ENCODE measurements at places on chromosomes 4 and X.

DNA sequence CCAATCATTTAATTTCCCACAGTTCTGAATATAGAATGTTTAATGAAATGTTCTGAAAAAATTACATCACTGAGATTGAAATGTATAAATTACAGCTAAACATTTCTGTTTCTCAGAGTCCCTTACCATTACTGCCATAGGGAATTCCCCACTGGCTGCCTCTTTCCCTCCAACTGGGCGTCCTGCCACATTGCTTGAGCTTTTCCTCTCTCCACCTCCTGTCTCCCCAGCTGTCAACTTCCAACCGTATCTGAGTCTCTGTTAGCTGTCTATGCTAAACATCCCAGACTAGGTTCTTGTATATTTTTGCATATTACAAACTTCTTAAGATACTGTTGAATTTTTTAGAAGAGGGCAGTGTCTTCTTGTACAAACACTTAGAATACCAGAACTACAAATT is 407.3 kb upstream of the SLIT2 start:
- no peak for DNase-seq

GRCh38 chr4:26466578-26467270 is 23.6 kb downstream of the CCKAR start:
- DNase-seq = no peak

GRCh38 chrX:153556767-153557166 is 39.3 kb downstream of the ATP2B3 start:
- DNase-seq = no peak

- peak; percentile 7 for DNase-seq
Observed at GRCh38 chr4:108828620-108829019, 65.8 kb upstream of the ETNPPL start.

DNA sequence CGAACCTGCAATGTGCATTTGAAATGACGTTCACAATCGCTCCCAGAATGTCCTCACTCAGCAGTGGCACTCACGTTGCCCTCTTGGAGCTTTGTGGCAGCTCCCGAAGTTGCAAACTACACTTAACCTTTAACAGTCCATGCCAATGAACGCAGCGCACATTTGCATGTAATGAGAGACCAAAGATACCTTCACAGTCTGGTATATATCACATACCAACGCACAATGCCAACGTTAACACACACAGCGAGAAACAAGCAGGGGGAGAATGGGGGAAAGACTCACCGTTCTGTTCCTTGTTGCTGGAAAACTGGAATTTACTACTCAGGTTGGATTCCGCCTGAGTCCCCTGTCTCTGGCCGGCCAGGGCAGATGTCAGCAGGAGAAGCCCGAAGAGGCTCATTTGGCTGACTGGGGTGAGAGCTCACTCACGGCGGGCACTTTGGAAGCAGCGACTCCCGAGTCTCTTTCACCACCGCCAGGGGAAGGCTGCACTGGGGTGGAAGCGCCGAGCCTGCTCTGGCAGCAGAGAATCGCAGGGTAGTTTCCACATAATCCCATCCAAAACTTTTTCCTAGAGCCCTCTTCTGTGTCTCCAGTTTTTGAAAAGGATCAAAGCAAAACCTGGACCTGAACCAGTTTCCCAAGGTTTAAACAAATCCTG is 966 bp downstream of the PDGFC start:
- peak; percentile 30 for DNase-seq

DNA sequence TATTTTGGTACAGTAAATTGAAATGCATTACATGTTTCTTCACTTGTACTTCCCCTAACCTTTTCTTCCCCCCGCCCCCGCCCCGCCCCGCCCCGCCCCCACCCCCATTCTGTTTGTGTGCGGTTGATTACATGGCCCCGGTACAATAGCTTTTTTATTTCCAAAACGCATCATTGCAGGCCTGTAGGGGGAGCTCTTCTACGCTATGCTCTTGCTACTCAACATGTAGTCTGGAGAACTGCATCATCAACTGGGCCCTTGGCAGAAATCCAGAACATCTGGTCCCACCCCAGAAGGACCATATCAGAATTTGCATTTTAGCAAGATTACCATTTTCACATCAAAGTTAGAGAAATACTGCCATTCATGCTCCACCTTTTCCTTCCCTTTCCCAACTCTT is 333.3 kb upstream of the DDX53 start:
- no peak for DNase-seq

GRCh38 chrX:68923147-68923546 is 94.3 kb downstream of the EFNB1 start:
- no peak for DNase-seq

- DNase-seq = no peak
Observed at GRCh38 chrX:104419211-104419610, 146.8 kb upstream of the IL1RAPL2 start.

DNA sequence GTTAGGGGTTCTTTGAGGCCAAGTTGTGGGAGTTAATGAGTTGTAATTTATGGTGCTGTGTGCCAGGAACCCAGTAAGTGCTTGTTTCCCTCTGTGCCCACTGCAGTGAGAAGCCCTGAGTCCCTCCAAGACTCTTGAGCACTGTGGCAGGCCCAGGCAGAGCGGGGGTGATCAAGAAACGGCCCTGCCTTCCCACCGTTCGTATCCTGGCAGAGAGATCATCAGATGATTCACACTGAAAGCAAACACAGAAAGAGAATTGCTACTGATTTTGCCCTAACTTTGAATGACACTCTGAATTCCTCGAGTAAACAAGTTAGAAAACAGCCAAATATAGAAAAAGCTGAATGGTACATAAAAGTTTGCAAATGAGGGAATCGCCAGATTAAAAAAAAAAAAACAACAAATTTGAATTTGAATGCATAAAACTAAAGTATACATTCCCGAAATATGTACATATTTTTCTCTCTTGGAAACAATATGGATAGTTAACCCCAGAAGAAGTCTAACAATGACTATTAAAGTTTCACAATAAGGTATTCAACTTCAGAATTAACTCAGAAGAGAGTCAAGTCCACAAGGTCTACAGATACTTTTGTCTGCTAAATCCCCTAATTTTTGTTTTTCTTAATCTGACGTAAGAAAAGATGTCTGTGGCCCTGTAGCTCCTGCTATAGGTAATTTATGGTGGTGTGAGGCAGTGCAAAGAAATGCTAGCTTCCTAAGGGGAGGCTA is 71.8 kb downstream of the AFAP1 start:
- no peak for DNase-seq

DNA sequence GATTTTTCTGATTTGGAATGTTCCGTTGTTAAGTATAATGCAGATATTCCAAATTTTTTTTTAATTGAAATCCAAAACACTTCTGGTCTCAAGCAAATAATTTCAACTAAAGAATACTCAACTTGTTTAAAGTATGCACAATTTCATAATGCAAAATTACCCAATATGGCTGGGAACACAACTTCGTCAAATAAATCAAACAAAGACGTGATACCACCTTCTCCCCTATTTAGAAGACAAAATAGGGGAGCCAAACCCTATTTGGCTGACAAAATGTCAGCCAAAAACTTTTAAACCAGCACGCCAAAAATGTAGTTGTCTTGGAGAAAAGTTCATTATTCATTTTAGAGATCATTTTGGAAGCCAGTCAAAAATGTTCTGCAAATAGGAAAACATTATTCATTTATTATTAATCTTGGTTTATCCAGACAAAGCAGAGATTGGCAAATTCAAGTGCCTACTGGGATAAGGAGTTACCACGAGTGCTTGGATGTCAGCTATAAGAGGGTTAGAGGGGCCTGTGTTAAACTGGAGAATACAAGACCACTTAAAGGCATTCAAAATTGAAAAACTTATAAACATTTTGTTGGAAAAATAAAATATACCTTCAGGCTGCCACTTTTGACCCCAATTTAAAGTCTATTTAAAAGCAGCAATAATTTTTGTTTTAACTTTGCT is 3.3 kb upstream of the TKTL2 start:
- no peak for DNase-seq

DNA sequence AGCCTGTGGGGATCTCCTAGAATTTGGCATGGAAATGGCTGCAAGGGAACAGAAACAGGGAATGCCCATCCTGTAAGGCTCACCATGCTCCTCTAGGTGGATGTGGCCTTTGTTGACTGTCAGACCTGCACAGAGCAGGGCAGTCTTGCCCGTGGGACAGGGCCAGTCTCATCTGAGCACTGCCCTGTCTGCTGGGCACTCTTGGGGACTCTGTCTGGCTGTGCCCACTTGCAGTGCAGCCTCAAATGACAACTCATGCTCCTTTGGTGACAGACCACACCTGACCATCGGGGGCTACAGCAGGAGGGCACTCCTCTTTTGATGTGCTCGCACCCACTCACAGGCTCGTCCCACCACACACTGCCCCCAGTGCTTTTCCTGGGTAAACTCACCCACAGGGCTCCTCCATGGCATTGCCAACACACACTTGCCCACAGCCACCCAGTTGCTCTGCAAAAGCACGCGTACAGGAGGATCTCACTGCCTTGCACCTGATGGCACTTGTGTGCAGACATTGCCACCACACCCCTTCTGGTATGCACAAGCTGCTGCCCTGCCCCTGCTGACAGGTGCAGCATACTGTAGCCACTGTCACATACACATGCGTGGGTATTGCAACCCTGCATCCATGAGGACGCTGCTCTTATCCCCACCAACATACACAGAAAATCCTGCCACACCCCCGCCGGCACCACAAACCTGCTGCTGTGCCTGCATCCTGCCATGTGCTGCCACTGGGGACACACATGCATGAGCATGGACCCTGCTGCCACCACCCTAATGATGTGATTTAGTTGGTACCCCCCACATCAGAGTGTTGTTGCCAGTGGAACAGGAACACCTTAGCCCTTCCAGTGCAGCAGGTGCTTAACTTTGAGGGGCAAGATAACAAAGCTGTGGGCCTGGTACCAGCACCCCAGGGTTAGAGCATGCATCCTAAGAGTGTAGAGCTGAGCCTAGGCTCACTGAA is 100.1 kb upstream of the ARHGEF9 start:
- no peak for DNase-seq

GRCh38 chr4:147138171-147138570 is 192.5 kb upstream of the TTC29 start:
- DNase-seq = no peak

DNA sequence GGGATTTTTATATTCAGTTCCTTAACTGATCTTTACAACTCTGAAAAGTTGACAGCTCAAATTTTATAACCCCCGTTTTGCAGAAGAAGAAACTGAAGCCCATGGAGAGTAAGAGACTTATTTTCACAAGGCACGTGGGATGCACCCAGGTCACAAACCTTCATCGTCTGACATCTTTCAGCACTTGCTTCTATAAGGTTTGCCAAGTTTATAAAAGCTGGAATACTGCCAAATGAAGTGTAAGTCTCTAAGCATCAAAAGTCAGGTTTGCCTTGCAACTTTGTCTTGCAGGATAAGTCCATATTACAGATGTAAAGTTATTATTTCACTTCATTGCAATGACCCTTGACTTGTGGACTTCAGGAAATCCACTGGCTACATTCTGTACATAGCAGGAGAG is 6.3 kb upstream of the KCNIP4 start:
- no peak for DNase-seq

GRCh38 chr4:138611721-138612120 is 369.6 kb upstream of the SLC7A11 start:
- DNase-seq = no peak

GRCh38 chr4:70842761-70843435 is 3.2 kb upstream of the GRSF1 start:
- DNase-seq = no peak

DNA sequence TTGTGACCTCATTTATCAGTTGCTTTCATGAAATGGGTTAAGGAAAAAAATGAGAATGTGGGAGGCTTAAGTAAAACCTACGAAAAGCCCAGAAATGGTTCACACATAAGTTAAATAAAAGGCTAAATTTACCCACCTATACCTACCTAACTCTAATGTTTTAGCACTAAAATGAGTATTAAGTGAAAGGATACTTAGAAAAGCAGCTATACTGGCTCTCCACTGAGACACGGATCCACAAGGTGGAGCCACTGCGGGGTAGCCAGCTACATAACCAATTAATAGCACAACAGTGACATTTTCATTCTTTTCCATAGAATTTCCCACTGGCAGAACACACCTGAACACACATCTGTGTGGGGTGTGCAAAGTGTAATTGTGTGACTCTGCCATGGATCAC is 101.9 kb downstream of the MAML3 start:
- peak; percentile 10 for DNase-seq

DNA sequence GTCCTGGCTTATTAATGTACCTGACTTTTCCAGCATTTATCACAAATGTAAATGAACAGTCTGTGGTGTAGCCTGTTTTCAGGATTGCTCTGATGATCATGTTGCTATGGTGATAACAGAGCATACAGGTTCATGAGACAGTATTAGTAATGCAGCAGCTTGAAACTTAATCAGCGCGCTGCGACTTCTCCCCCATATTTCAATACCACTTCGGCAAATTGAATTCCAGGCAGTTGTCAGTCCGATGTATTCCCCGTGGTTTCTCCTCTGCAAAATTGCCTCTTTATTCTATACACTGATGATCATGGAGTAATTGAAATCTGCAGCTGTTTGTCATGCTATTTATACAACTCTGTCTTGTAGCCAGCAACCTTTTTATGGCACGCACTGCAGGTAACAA is 239.3 kb downstream of the C4orf33 start:
- peak; percentile 67 for DNase-seq

GRCh38 chr4:55866973-55867574 is 13.6 kb downstream of the EXOC1 start:
- DNase-seq = peak; percentile 27

DNA sequence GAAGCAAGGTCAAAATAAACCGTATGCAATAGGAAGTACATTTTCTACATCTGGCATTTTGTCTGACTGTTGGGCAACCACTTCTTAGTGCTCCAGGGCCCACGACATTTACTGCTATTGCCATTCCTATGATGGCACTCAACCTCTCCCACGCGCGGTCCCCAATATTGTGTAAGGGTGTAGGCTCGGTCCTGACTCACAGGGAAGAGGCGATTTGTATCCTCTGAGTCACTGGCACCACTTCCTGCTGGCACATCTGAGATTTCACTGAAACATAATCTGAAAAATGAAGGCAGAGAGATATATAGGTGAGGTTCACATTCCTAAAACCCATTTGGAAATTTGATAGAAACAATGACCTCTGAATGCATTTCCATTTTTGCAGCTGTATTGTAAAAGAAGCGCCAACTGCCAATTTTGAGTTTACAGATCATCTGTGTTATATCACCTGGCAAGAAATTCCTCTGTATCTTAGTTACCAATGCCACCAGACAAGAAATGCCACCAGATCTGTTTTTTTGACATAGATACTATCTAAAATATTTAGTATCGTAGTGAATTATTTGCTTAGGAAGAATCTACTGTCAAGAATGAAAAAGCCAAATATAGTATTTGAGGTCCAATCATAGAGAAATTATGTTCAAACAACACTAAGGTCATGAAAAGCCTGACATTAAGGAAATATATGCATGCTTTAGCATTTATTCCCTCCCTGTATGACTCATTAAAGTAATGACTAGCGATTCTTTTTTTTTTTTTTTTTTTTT is 9.8 kb downstream of the EREG start:
- DNase-seq = no peak

- DNase-seq = no peak
Observed at GRCh38 chr4:1792832-1793495, at the start of gene FGFR3. Gene FGFR3, plus strand, starts transcription at chr4:1793293. Its CDS starts 642 bp downstream, at chr4:1793935.

GRCh38 chr4:142110136-142110535 is 473.8 kb downstream of the IL15 start:
- DNase-seq = no peak

- DNase-seq = no peak
Observed at GRCh38 chr4:62913065-62913464, 1496.2 kb downstream of the TECRL start.

All from NCI-H2227 treated with DMSO at 0.1 percent for 48 hours (cell line).